NCI-H510A treated with DMSO at 0.1 percent for 48 hours (cell line): ENCODE measurements at places on chromosomes 11 and 22.

DNA sequence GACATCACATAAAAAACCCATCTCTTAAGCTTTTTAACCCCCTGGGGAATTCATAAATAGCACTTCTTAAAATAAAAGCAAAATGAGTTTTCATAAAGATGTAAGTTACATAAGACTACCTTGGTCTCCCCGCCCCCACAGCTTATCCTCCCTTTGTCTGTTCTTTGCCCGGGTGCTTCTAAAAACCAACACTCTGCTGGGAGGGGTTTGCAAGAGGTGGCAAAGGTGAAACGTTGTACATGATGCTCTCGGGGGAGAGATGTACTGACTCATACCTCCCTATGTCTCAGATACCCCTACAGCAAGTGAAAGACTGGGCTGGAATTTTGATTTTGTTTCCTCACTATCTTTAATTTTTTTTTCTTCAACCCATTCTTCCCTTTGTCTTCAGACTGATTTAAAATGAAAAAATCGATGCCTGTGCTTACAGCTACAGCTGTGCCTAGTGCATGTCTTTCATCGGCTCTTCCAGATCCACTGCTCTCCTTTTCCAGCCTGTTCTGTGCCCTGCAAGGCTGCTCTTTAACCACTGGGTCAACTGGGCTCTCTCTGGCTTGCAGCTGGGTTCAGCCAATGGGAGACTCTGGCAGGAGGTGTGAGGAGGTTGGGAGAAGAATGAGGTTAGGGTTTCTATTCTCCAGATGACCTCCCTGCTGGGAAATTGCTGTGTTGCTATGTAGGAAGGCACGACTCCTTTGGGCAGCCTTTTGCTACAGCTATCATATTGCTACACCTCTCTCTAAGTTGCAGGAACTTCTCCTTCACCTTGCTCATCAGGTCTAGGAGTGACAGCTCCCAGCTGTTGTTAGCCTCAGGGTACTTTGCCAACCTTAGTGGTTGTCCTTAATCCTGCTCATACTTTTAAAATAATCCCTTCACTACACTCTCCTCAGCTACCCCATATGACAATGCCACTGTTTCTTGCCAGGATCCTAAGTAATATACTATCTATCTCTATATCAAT lies 266.5 kb downstream of the TENM4 start:
- DNase-seq, result no peak

DNA sequence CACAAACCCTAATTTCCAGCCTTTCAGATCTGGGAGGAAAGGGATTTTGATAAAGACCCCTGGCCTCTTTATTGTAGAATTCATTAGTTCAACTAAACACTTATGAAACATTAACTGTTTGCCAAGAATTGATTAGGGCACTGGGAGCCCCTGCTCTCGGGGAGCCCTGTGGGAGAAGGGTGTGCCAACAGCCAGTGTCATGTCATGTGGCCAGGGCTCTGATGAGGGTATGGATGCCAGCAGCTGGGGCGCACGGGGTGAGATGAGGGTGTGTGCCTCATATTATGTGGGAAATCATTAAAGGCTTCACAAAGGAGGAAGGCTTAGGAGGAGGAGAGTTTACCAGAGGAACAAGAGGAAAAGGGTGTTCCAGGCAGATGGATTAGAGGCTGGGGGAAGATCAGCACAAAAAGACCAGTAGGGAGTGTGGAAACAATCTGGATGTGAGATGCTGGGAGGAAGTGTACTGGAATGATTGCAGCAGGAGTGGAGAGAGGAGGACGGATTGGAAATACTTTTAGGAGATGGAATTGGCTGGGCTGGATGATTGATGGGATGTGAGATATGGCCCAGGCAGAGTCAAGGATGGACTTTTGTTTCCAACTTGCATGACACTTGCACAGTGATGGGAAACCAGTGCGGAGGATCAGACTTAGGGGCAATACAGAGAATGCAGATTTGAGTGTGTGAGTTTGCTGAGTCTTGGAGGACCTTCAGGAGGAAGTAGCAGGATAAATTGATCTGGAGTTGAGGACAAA lies 137.8 kb downstream of the CSNK2A3 start:
- DNase-seq, result no peak

GRCh38 chr11:43952020-43952400 lies 9.6 kb downstream of the C11orf96 start:
- DNase-seq, result no peak

- no peak for DNase-seq
Observed at GRCh38 chr11:1934335-1935155, 12.6 kb upstream of the MRPL23 start.

DNA sequence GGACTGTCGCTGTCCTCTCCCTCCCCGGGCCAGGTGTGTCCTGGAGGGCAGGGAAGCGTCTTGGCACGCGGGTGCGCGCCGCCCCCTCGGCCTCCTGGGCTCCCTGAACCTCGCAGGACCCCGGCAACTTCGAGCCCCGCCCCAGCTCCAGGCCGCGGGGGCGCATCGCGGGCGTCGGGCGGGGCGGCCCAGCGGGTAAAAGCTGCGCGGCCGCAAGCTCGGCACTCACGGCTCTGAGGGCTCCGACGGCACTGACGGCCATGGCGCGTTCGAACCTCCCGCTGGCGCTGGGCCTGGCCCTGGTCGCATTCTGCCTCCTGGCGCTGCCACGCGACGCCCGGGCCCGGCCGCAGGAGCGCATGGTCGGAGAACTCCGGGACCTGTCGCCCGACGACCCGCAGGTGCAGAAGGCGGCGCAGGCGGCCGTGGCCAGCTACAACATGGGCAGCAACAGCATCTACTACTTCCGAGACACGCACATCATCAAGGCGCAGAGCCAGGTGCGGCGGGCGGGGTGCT lies at the start of gene CST6:
TSS of gene CST6 (plus strand) at position 224 of the 519 bp plus-strand sequence. CDS start at position 261, 37 bp downstream.
- no peak for DNase-seq

GRCh38 chr22:22940961-22941605 lies 53.5 kb downstream of the IGLL5 start:
- no peak for DNase-seq
